ENCODE measurements at places on chromosomes 12 and 14. TPM values are rescaled to one million over a fixed set of nuclear protein-coding genes. Genes with fewer than 3 reads are reported as not detected.

The MEG3 gene
- not detected for total RNA-seq

The FAR2 gene
- 3.8 TPM for total RNA-seq

The PPM1A gene
- 48.2 TPM for total RNA-seq

DNA sequence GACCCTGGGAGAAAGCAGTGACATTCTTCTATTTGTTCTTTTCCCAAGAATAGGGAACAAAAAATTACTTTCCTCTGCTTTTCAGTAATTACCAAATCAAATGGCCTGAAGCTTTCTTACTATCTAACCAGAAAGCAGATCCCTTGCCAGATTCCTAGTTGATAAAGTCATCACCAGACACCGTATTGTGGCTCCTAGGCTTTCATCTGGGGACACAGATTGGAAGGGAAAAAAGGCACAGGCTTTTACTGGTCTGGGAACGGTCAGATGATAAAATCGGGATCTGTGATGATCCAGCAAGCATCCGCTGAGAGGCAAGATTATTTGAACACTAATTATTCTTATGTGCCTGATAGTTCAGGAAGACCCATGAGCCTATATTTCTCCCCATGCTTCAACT, 79.1 kb upstream of the BCL2L14 start:
- no peak for DNase-seq

DNA sequence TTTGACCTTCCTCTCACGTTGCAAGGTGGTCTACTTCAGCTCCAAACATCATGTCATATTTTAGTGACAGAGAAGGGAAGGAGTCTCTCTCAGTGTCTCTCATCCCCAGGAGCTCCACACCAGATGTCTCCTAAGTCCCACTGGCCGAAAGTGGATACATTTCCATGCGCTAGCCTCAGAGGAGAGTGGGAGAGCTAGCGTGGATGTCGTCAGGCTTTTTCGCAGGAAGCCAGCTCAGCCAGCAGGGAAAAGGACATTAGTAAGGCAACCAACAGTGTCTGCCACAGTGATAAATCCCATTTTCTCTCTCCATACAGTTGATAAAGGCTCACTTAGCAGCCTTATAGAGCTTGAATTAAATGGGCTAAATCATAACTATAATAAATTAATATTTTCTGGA, 155.7 kb downstream of the PELI2 start:
- DNase-seq, result no peak

GRCh38 chr12:14357486-14357885, 8.0 kb upstream of the ATF7IP start:
- DNase-seq, result no peak

DNA sequence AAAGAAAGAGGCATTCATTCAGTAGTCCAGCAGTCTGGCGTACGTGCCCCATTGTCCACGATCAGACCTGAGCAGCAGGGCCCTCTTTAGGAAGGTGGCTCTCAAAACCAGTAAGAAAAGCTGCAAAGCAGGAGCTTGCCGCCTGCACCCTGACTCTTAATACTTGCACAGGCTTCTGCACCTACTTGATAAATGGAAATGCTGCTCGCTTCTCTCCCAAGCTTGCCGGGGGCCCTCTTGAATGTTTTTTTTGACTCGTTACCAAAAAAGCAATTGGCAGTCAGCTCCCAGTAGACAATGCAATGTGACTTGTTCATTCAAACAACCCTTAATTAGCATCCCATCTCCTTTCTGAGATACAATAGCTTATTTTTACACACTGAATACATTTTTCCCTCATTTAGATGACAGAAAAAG, 27.2 kb upstream of the PTPRB start:
- no peak for DNase-seq

DNA sequence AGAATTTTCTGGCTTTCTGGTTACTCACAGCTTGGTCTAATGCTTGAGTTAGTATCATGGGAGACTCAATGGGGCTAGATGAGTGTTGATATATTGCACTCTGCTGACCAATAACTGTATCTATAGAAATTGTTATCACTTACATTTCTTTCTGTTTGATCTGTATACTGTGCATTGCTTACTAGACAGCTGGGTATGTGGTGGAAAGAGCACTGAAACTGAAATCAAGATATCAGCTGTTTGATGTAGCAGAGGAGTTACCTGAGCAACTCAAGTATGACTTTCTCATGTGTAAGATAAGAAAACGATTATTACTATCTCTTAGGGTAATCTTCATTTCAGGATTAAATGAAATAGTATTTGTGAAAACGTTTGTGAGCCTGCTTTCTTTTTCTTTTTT, 183.0 kb downstream of the SLC15A5 start:
- no peak for DNase-seq

DNA sequence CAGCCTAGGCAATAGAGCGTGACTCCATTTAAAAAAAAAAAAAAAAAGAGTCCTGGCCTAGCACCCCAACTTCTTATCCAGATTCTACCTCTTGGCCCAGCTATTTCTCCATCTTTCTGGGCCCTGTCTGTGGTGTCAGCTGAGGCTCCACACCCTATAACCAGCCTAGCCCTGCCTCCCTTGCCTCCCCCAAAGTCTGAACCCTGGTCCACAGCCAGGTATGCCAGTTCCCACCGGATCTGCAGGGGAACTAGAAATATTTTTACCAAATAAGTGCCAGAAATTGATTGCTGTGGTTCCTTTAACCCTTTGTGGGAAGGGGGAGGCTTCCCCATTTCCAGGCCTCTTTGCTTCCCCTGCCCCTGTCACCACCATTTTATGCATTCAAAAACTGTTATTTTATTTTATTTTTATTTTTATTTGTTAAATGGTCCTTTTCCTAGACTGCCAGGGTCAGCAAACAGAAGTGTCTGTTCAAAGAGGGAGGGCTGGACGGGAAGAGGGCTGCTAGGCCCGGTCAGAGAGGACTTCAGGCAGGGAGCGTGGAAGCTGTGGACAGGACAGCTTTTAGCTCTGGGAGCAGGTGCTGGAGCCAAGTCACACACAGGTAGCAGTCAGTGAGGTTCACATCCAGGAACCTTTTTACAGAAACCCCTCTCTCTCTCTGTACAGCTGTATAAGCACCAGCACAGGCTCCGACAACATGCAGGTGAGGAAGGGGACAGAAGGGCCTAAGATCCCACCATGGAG, 23.2 kb downstream of the TTC9 start:
- no peak for DNase-seq

GRCh38 chr12:124456133-124456651, 111.2 kb downstream of the NCOR2 start:
- no peak for DNase-seq

DNA sequence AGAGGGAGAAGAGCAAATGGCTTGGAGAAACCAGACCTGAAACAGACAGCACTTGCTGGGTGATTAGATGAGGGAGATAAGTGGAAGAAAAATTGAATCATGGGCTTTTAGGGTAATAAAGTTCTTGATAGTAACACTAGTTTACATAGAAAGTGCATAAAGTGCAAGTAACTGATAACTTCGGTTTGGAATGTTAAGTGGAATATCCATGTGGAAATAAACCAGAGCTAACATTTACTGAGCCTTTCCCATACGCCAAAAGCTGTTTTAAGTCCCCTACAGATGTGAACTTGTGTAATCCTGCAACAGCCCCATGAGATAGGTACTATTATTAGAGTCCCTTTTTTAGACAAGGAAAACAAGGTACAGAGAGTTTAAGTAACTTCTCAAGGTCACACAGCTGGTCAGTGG, 77.1 kb upstream of the NUDT4 start:
- DNase-seq, result no peak

- no peak for DNase-seq
These were observed 316.8 kb downstream of the CCDC91 start for GRCh38 chr12:28507033-28507432.
